ENCODE measurements at places on chromosomes 12 and 14.

GRCh38 chr12:47221256-47222023 lies 141.7 kb upstream of the AMIGO2 start:
- DNase-seq, result peak; percentile 28

DNA sequence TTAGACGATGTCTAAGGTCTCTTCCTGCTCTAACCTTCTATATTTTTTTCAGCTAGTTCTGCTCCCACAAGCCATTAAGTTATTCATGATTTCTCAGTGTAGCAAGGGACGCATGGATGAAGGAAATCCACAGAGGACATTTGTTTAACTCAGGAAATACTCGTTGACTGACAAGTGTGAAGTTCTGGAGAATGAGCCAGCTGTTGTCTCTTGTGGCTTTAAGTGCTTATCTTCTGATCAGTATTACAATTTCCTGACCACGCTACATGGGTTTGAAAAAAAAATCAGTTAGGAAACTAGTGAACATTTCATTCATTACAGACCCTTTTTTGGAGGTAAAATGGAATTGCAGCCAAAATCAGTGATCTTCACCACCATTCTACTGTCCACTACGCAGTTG lies 53.1 kb downstream of the GUCY2C start:
- peak; percentile 55 for DNase-seq

GRCh38 chr14:69288956-69289705 lies 29.2 kb downstream of the GALNT16 start:
- no peak for DNase-seq

DNA sequence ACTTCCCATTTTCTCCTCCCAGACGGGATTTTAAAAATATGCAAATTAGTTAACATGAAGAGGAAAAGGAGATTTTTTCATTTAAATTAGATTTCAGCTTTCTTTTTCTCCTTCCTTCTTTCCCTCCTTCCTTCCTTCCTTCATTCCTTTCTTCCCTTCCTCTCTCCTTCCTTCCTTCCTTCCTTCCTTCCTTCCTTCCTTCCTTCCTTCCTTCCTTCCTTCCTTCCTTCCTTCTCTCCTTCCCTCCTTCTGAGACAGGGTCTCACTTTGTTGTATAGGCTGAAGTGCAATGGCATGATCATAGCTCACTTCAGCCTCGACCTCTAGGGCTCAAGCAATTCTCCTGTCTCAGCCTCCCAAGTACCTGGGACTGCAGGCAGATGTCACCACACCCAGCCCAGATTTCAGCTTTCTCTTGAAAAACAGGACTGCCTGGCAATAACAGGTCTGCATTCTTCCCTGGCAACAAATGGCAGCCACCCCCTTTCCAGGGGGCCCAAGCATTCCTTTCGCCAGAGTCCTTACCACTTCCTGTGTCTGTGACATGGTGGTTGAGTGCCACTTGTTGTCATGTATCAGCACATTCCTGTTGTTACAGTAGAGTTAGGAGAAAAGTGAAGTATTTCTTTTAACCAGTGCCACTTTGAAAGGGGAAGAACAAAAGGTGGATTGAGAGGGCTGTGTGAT lies 119.1 kb downstream of the PTPN11 start:
- no peak for DNase-seq

- no peak for DNase-seq
Measured at GRCh38 chr14:103815253-103815652, 32.1 kb downstream of the PPP1R13B start.

DNA sequence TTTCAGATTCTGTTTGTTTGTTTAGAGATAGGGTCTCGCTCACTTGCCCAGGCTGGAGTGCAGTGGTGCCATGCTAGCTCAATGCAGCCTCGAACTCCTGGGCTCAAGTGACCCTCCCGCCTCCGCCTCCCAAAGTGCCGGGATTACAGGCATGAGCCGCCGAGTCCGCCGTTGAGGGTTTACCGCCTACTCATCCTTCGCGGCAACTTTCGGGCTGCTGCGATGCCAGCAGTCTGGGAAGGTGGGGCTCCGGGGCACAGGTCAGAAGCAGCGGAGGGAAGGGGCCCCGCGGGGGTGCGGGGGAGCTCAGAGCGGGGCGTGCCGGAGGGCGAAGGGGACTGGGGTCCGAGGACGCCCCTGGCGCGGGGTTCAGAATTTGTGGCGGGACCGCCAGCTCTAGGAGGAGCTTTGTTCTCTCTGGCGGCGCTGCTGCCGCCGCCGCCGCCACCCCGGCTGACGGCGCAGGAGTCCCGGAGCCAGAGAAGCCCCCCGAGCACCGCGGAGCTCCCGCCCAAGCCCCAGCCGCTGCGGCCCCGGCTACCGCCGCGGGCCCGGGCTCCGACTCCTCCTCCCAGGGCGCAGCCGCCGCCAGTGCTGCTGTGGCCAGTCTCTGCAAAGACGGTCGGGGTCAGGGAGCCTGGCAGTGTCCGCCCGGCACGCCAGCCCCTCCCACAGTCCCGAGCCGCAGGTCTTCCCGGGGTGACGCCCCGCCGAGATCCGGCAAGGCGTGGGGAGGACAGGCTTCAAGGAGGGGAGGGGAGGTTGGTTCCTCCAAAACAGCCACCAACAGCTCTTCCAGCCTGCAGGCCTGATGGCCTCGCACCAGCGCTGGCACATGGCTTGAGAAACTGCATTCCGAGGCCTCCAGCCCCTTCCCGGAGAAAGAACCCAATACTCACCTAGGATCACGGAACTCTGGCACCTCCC lies 10.9 kb upstream of the KRT77 start:
- DNase-seq, result no peak

DNA sequence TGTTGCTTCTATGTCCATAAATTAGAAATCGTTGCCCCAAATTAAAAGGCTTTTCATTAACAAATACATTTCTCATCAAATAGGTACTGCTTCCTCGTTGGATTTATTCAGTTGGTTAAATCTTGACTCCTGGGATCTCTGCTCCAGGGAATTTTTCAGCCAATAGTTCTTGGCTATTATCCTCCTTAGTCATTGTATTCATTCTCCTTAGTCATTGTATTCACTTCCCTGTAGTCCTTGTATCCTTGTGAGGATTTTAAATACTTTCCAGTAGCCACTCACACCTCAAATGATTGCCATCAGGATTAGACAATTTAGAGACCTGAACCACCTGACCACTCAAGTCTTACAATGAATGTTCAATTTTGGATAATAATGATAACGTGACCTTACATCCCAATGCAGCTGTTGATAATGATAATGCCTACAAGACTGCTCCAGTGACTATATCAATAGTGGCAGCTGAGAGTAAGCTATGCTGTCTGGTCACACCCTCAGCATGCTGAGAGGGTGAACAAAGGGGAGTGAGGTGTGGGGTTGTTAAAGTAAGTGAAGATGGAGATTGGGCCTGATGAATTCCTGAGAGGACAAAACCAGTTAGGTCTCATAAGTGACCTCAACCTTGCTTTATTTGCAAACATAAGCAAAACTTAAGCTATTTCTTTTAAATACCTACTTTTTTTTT lies 193.7 kb upstream of the RTL1 start:
- no peak for DNase-seq

DNA sequence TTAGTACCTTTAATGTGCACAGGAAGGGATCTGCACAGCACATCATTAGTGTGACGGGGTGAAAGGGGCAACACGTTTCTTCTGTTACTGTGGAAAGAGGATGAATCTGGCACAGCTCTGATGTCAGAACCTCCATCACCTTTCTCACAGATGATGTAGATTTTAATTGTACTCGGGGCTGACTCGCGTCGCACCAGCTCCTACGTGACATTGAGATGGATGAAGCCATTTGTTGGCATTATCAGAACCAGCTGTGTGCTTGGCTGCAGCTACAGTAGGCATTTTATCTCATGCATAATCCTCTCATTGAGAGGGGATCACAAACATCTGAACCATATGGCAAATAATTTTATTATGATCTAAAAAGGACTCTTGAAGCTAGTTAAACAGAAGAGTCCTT lies 173.6 kb downstream of the PDZRN4 start:
- no peak for DNase-seq

- no peak for DNase-seq
Measured at GRCh38 chr12:11689591-11690186, 40.2 kb downstream of the ETV6 start.

DNA sequence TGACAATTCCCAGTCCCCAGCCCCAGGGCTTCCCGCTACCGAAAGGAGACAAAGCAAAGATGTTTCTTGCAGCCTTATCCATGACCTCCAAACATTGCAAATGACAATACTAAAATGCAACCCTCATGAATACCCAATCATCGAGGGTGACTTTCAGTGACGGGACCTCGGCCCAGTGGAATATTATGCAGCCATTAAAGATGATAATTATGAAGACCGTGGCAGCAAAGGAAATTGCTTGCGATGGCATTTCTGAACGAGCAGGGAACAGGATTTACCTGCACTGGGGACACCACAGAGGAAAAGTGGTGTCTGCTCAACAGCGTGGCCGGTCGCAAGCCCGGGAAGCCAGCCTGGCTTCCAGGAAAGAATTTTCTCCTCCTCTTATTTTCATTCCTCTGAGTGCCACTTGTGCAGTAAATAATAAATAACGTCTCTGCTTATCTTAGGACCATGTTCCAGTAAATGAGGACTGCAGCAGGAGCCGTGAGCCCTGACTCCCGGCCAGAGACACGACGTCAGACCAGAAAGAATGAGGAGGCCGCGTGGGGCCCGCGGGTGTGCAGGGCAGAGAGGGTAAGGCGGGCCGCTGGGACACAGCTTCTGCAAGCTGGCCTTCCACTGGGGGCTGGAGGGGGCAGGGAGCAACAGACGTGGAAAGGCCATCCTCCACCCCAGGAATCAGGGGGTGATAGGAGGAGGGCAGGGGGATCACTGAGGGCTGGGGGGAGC lies 6.6 kb downstream of the C14orf180 start:
- no peak for DNase-seq

- DNase-seq, result peak; percentile 58
Measured at GRCh38 chr12:5620896-5621295, 189.0 kb downstream of the NTF3 start.

DNA sequence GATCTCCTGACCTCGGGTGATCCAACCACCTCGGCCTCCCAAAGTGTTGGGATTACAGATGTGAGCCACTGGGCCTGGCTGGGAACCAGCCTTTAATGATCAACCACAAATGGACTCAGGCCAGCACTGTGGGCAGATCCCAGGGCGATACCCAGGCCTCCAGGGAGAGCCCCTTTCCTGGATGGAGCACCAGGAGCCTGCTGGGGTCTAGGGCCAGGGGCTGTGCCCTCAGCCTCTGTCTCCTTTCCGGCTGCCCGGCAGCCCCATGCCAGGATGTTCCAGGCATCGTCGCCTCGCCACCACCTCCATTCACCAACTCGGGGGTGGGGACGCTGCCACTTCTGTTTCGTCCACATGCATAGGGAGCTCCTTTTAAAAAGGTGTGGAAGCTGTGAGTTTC lies 2.3 kb downstream of the ADGRD1 start:
- no peak for DNase-seq

GRCh38 chr14:38731962-38732361 lies 371.1 kb downstream of the SEC23A start:
- no peak for DNase-seq

GRCh38 chr14:60107477-60107876 lies 15.8 kb downstream of the PCNX4 start:
- no peak for DNase-seq
